Caudate nucleus (tissue), 63 donors: ENCODE measurements at places on chromosomes 13 and 19.

- DNase-seq, result no peak
Observed at GRCh38 chr19:17953316-17953801, 13.5 kb upstream of the KCNN1 start.

DNA sequence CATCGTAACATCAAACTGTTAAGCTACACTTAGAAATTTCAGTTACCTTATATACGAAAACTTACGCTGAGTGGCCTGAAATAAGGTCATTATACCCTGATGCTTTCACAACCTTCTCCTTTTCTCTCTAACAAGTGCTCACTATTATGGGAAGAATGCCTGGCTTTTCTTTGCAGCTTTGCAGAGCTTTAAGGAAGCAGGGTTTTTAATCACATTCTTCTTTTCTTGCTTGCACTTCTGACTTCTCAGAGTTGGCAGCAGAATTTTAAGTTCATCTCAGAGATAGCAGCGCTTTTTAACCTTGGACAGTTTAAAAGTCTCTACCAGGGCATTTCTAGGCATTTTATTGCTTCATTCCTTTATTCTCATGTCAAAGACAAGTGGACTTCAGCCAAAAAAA is 285.1 kb downstream of the SPRY2 start:
- no peak for DNase-seq

DNA sequence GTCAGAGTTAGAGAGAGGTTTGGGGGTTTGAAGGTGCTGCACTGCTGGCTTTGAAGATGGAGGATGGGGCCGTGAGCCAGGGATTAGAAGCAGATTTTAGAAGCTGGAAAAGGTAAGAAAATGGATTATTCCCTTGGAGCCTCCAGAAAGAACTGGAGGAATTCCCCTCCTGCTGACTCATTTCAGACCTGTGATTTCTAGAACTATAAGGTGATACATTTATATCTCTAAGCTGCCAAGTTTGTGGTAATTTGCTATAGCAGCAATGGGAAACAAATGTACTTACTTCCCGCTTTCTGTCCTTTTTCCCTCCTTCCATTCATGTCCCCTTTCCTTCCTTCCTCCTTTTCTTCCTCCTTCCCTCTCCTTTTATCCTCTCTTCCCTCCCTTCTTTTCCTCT is 78.5 kb upstream of the PCDH8 start:
- no peak for DNase-seq

DNA sequence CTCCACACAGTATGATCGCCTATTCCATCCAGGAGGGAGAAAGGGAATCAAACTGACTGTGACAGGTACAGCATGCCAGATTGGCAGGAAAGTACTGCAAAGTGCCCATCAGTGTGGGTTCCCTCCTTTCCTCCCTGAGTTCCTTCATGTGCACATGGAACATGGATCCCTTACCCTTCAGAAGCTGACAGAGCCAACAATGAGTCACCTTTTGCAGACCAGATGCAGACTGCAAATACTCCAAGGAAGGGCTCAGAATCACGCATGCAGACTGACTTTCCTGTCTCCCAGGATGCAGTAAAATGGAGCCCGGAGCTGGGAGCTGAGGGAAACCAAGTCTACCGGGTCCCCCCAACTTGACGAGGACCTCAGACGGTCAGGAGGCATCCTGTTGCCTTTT is 41.8 kb downstream of the SACS start:
- no peak for DNase-seq

DNA sequence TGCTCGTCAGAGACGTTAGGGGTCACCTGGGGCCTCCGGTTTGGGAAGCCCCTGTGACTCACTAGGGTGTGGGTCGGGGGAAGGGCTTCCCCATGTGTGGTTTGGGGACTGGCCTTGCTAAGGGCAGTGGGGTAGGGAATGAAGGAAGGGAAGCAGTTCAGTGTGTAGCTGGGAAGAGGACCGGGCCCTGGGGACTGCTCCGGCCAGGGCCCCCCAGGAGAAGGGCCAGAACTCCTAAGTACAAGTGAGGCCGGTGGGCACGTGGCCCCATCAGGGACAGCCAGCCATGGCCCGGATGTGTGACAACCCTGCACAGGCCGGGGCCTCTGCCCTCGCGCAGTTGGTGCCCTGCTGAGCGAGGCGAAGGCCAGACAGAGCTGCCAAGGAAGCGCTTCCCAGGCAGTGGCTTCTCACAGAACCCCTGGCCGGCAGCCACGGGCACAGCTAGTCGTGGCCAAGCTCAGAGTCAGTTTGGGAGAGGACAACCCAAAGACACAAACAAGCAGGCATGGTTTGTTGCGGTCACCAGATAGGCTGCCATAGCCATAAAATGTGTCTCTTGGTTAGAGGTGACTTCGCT is 25.7 kb downstream of the TEX29 start:
- no peak for DNase-seq

- no peak for DNase-seq
Observed at GRCh38 chr13:49292742-49293486, 45.2 kb downstream of the CDADC1 start.

DNA sequence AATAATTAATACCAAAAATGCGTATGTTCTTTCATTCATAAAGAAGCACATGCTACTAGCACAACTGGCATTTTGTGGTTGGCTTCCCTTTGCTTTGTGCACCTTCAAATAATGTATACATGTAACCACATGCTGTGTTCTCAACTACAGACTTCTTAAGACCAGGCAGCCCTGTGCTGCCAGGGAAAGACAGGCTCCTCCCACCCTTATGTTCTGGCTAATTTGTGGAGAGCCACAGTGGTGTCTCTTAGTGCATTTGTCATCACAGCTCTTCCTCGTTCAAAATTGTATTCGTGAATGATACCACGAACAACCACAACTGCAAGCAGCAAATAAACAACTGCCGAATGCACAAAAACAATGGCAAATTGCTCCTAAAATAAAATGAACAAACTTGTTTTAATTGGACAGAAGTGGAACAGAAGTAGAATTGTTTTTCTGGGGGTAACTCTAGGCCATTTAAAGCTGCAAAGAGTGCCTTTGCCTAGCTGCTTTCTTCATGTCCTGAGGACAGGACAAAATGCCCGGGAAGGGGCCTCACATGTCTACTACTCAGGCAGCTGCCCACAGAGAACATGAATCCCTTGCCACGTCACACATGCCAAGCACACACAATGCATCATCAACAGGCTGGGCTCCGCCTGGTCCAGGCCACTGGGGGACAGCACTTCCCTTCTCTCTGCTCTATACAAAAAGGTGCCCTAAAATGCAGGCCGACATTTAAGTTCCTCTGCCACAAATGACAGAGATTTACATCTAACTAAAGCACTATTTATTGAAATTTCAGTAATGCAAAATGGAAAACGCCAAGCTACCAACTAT is 21.7 kb downstream of the IRS2 start:
- DNase-seq, result peak; percentile 64

GRCh38 chr13:20058476-20058875 is 99.9 kb downstream of the ZMYM2 start:
- DNase-seq, result no peak

DNA sequence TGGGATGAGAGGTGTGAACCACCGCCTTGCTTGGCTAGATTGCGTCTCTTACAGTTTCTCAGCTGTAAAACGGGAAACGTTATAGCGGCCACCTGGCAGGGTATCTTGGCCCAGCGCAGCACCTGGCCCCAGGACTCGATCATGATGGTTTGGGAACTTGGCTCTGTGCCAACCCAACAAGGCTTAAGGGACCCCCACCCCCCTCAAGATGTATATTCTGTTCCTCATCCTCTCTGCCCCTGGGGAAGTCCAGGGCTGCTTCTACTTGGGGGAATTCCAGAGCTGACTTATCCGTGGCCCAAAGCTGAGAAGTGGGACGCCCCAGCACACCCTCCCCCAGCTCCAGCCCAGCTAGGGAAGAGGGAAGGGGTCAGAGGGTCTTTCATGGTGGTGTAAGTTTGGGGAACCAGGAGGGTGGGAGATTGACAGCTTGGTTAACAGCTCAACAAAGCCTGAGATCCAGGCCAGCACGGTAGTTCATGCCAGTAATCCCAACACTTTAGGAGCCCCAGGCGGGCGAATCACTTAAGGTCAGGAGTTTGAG is 695 bp downstream of the ICAM1 start:
- DNase-seq, result no peak

- DNase-seq, result no peak
Observed at GRCh38 chr19:3695124-3695733, 5.0 kb downstream of the PIP5K1C start.

- DNase-seq, result no peak
Observed at GRCh38 chr19:51493776-51494175, 7.8 kb downstream of the SIGLEC12 start.

DNA sequence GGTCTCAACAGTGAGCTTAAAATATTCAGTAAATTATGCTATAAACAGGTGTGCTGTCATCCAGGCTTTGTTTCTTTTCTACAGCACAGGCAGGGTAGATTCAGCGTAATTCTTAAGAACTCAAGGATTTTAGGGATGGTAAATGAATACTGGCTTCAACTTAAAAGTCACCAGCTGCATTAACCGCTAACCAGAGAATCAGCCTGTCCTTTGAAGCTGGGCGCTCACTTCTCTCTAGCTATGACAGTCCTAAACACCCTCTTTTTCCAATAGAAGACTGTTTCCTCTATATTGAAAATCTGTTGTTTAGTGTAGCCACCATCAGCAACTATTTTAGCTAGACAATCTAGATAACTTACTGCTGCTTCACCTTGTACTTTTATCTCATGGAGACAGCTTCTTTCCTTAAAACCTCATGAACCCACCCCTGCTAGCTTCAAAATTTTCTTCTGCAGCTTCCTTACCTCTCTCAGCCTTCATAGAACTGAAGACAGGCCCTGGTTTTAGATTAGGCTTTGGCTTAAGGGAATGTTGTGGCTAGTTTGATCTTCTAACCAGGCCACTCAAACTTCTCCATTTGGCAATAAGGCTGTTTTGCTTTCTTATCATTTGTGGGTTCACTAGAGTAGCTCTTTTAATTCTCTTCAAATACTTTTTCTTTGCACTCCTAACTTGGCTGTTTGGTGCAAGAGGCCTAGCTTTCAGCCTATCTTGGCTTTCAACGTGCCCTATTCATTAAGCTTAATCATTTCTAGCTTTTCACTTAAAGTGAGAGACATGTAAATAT is 89.5 kb downstream of the USP12 start:
- DNase-seq, result no peak

DNA sequence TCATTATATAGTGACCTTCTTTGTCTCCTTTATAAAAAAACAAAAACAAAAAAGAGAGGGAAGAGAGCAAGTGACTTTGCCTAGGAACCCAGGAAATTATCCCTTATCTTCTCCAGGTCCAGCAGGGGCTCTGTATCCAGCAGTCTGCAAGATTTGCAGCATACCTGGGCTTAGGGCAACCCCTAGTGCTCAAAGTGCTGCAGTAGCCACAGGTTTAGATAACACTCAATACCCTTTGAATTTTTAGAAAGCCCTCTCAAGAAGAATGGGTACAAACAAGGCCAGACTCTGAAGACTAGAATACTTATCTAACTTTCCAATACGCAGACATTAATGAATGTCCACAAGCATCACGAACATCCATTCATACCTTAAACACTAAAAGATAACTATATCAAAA is 43.2 kb downstream of the CCNA1 start:
- DNase-seq, result no peak

GRCh38 chr13:95749545-95749944 is 72.6 kb downstream of the DNAJC3 start:
- no peak for DNase-seq
